CD4-positive, CD25-positive, alpha-beta regulatory T cell (primary cell): ENCODE measurements at places on chromosomes 16 and 17.

GRCh38 chr17:59712862-59713261, 5.4 kb downstream of the VMP1 start:
- no peak for DNase-seq

DNA sequence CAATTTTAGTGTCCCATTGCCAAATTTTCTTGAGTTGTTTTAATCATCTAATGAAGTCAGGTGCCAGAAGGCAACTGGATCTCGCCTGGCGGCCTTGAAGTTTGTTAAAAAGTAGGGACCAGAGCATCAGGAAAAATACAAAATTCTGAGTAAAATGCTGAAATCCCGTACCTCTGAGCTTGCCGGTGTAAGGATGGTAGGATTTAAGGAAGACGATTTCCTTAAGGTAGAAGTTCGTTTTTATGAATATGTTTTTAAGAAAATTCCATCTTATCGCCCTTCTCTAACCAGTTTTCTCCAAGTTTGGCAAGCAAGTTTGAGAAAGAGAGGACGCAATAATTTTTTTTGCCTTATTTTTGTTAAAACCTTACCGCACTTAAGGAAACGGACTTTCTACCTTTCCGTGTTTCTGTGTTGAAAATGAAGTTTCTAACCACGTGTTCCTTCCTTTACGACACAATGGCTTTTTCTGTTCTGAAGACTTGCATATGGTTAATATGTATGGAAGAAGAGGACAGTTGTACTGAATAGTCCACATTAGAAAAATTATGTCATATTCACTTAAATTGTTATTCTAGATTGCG, 748 bp downstream of the ATF7IP2 start:
- no peak for DNase-seq

DNA sequence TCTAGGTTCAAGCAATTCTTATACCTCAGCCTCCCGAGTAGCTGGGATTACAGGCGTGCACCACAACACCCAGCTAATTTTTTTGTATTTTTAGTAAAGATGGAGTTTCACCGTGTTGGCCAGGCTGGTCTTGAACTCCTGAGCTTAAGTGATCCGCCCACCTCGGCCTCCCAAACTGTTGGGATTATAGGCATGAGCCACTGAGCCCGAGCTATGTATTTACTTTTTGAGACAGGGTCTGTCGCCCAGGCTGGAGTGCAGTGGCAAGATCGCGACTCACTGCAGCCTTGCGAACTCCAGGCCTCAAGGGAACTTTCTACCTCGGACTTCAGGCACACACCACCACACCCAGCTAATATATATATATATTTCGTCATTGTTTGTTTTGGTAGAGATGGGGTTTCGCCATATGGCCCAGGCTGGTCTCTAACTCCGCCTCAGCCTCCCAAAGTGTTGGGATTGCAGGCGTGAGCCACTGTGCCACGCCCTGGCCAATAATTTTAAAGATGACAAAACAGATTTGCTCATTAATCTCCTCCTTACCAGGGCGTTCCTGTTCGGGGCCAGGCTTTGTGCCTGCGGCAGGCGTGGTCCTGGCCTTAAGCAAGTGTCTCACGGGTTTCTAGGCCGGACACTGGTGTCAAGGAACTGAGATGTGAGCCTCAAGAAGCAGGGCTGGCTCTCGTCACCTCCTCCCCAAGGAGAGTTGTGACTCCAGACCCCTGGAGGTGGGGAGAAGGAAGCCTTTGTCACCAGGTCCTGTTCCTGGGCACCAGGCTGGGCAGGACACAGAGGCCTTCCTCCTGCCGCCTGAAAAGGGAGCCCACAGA, 4.3 kb upstream of the NPW start:
- no peak for DNase-seq

- DNase-seq: no peak
Measured at GRCh38 chr17:15928286-15928785, 16.6 kb upstream of the ADORA2B start.

- DNase-seq: no peak
Measured at GRCh38 chr16:72728516-72728915, 319.4 kb downstream of the ZFHX3 start.

DNA sequence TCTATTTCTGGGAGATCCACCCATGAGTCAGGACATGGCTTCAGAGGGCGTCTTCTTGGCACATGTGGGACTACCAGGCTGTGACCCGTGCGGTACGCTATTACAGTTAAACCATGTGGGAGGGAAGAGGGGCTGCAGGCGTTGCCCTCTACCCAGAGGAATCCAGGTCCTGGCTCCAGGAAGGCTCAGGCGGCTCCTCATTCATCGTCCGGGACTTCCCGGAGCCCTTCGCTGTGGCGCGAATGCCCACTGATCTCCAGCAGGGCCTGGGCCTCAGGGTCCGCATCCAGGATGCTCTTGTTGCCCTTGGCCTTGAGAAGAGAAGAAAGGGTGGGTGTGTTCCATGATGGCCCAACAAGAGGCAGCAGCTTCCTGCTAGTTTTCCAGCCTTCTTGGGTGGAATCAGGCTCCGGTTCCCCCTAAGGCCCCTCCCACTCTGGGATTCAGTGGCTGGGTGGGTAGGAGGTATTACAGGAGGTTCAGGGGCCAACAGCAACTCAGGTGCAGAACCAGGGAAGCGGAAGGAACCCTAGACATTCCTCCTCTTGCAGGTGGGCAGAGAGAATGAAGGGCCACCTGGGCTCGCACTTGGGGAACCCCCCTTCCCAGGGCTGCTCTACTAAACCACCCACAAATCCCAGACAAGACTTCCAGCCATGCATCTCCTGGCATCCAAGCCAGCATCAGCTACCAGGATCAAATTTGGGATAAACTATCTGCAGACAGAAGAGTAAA, 24.6 kb downstream of the MEAK7 start:
- DNase-seq: no peak

GRCh38 chr16:53098526-53099317, 43.9 kb downstream of the CHD9 start:
- peak; percentile 58 for DNase-seq

DNA sequence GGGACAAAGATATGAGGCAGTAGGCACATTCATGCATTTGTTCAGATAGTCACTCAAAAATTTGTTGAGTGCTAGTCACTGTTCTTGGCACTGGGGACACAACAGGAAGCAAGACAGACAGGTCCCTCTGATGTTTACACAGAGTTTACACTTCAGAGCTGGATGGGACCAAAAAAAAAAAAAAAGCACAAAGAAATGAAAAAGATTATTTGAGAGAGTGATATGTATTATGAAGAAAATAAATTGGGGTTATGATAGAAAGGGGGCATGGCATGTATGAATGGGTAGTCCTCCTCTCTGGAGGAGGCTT, 3.5 kb upstream of the YPEL2 start:
- peak; percentile 40 for DNase-seq

DNA sequence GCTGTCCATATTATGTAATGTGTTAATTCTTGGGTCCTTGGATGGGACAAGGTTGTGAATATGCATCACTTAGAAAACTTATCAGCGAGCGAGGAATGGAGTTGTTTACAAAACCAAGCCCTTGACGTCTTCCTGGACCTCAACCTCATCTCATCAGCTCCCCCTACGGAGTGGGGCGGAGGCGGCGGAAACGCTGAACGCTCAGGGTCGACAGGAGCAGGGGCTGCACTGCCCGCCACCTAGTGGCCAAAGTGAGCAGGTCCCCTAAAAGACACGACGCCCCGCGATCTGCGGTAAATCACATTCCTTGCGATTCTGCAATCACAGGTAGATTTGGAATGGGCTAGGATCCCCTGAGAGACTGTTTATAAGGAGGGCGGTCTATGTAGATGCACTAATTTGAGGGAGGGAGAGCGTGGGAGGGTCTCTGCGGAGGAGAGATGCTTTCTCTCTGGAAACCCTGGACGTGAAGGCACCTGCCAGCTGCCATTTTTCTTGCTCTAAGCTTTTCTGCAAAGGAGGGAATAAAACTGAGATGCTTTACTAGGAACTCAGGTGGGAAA, 5.4 kb upstream of the ICAM2 start:
- peak; percentile 96 for DNase-seq

GRCh38 chr17:62162898-62163297, 97.8 kb upstream of the MED13 start:
- DNase-seq: no peak

DNA sequence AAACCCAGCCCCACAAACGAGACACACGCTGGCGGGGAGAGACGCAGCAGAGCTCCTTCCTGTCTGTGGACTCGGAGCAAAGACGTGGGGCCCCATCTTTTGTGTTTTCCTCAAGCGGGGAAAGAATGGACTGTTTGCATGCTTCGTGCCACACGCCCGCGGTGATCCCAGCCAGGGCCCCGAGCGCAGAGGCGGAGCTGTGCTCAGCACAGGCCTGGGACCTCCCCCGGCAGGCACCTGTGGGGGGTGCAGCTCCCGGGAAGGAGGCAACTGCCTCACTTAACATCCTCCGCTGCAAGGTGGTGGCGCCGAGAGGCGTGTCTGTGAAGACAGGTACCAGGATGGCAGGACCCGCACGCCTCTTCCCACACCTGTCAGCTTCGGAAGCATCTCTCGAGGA, 19.1 kb downstream of the TRARG1 start:
- DNase-seq: peak; percentile 26

GRCh38 chr17:72392056-72393010, 271.5 kb downstream of the SOX9 start:
- DNase-seq: no peak

- no peak for DNase-seq
Measured at GRCh38 chr17:76491271-76492122, 9.7 kb downstream of the RHBDF2 start.

GRCh38 chr17:82871056-82871775, 31.4 kb upstream of the ZNF750 start:
- DNase-seq: peak; percentile 17

DNA sequence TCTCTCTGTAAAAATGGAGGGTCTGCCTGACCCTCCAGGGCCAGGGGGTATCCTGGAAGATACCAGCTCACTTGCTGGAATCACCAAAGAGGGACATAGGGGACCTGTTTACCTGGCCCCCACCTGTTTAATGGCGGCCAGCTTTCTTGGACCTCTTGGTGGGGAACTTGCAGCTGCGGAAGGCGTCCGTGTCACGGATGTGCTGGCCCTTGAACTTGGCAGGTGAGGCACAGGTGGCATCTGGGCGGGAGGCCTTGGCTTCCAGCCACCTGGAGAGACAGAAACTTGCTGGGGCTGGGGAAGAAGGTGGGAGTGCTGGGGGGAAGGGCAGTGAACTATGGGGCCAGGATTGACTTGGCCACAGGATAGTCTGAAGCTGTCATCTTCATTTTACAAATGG, 3.5 kb downstream of the CHAD start:
- DNase-seq: no peak

DNA sequence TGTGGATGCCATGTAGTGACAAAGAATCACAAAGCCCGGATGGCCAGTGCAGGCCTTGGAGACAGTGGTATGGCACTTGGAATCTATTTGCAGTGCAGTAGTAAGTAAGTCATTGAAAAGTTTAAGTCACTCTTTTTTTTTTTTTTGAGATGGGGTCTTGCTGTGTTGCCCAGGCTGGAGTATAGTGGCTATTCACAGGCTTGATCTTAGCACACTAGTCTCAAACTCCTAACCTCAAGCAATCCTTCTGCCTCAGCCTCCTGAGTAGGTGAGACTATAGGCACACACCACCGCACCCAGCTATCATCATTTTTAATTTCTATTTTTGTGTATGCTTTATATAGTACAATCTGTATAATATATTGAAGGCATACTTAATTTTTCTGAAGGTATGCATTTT, 4.3 kb upstream of the PLSCR3 start:
- no peak for DNase-seq

DNA sequence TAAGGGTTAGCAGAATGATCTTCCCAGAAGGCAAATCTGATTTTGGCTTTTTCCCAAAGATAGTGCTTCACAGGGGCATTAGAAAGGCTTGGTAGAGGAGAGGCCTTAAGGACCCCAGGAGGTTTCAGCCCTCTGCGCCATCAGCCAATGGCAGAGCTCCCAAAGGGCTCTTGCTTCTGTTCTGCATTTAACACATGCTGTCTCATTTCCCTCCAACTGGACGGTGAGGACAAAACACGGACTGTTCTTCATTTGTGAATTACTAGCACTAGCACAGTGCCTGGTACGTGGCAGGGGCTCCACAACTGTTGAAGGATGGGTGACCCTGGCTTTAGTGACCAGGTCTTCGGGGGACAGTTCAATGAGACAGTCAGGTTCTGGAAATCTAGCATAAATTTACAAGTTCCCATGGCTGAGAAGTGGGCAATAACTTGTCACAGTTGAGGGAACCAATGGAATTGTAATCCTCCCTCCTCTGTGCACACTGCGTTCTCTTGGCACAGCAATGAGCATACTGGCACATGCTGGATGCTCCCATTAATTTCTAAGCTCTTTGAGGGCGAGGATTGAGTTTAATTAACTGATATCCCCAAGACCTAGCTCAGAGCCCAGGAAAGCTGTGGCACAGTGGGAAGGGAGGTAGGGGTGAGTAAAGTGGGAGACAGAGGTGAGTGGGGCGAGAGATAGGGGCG, 45.4 kb downstream of the COG7 start:
- no peak for DNase-seq

GRCh38 chr17:1003972-1004768, 7.2 kb downstream of the TIMM22 start:
- DNase-seq: no peak

GRCh38 chr17:37405955-37406634, 541 bp downstream of the ACACA start:
- DNase-seq: no peak

DNA sequence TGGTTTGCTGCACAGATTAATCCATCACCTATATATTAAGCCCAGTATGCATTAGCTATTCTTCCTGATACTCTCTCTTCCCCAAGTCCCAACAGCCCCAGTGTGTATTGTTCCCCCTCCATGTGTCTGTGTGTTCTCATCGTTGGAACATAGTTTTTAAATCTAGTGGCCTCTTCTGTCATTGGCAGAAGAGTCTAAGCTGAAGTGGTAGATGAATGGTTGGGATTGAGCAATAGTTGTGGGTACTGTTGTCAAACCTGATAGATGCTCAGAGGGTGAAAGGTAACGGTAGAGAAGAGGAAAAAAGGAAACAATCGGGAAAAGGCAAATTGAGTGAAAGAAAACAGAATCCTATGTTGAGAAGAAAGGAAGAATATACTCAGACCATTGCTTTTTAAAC, 29.9 kb downstream of the MAP3K3 start:
- no peak for DNase-seq

DNA sequence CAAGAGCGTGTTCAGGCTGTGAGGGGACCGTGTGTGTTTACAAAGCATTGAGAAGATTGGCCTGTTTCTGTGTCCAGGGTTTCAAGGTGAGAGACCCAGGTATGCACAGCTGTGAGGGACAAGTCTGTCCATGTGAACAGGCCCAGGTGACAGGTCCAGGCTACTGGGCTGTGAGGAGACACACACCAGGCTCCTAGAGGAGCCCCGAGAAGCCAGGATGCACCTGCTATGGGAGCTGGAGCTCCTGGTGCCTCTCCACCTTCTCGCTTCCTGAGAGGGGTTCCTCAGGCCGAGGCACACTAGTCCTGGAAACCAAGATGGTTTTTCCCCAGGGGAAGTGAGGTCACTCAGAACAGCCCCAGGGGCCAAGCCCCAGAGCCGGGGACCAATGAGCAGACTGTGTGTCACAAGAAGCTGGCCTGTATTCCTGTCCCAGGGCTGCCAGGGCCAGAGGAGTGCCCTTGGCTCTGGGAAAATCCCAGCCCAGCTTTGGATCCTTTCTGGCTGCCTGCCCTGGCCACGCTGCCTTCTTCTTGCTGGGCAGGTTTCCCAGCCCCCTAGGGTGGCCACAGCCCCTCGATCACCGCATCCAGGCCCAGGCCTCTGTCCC, 153.4 kb upstream of the PLCG2 start:
- DNase-seq: no peak
